IMR-90 (cell line): ENCODE measurements at places on chromosomes 3 and 15. TPM values are rescaled to one million over a fixed set of nuclear protein-coding genes. Genes with fewer than 3 reads are reported as not detected.

The LAMB2 gene
- total RNA-seq = 179 and 213 TPM in 2 replicates

GRCh38 chr3:143464850-143465249, 345.3 kb downstream of the CHST2 start:
- DNase-seq = peak; percentile 14

DNA sequence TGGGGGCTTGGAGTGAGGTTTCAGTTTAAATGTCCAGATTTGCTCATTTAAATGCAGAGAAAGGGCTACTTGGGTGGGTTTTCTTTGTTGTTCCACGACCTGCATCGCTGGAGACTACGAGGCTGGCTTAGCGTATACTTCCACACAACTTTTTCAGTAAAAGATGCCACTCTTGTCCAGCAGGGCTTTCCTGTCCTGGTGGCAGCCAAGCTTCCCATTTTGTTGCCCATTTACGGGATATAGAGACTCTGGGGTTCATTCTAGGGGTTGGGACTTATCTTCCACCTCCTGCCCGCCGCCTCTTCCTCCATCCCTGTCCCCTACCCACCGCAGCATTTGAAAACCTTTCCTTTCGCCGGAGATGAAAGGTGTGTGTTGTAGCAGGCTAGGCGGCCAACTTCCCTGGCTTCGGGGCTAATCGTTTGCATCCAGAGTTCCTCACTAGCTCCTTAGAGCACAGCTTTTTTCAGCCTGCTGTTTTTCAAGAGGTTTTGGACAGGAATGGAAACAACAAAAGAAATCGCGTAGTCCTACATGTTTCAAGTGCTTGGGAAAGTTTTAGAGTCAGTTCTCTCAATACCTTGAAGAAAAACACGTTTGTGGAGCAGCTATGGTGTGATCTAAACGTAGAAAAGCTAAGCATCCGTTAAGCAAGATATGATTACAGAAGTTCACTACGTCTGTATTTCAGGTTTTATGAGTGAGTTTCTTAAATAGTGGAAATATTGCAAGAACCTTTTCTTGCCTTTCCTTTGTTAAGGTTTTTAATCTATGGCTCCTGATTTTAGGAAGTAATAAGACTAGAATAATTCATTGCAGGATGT, 843 bp downstream of the CHRNA5 start:
- DNase-seq = peak; percentile 3

DNA sequence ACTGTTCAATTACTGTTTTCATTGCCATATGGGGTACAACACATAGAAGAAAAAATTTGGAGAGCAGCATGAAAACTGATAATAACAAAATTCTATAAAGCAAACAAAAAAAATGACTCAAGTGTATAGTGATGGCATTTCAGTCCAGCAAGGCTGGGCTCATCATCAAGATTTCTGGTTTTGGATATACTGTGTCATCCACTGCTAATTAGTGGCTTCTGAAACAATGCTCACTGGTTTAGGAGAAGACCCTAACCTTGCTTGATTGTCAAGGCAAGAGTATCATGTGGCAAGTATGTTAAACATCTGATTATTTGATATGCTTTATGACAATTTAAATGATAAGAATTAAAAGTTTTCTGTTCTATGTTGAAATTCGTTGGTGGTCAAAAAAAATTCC, 96.9 kb downstream of the RFX7 start:
- DNase-seq = peak; percentile 37

DNA sequence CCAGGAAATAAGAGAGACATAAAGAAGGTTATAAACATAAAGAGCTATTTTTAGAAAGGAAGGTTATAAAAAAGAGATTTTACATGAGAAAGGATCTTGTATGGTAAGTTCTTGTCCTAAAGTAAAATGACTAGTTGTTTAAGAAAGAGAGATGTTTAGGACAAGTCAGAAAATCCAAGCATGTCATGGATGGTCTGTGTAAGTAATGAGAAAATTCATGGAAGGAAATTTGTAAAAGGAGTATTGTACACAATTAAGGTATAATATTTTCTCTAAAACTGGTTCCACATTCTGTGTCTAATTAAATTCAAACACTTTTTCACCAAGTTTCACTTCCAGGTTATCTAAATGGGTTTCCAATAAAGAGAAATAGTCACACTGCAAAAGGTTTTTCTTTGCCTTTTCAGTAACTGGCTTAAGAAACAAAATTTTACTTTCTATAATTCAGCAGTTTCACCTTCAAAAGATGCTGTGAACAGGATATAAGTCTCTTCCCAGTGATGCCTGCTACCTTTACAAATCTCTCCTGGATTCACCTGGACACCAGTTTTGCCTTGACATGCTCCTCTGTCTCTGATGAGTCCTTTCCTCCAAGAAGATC, 455.7 kb downstream of the ZIC1 start:
- no peak for DNase-seq

DNA sequence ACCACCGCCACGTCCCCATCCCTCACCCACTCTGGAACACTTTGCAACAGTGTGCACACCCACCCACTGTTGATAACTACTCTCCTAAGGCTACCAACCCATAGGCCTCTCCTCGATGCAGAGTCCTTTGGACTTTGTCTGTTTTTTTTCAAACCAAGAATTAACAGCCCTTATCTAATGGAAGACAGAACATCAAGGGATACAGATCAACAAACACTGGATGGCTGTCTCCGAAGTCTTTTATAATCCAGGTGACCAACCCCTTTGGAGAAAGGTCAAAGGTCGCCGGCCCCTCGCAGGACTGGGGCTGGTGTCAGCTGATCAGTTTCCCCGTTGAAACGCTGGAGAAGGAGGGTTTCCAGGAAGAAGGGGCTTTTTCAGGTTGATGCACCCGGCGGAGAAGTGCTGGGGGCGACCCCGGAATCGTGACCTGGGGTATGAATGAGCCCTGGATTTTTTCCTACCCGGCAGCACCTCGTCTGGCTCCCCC, 532 bp downstream of the B4GALT4 start:
- no peak for DNase-seq

DNA sequence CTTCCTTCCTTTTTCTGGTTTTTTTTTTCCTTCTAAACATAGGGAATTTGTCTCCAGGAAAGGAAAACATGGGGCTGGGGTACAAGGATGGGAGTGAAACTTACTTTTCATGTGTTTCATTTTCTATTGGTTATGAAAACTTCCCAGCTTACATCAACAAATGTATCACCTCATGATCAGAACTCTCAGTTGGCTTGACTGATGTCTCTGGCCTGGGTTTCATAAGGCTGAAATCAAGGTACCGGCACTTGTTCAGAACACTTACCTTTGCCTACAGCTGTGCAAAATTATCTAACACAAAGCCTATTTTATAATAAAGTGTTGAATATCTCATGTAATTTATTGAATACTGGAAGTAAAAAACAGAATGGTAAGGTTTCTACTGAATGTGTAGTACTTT, 91.8 kb upstream of the STT3B start:
- DNase-seq = no peak

DNA sequence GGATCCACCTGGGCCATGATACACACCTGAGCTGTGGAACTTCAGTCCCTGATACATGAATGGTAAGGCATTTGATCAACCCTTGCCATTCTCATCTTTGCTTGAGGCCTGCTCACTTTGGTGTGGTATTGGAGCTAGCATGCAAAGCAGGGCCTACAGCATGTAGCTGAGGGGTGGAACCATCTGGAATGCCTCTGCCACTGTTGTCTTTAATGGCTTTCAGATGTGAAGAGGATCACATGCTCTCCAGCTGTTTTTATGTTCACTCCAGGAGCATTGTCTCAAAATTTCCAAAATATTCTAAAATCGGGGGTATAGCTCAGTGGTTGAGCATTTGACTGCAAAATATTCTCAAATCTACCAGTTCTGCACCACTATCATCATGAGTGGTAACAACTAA, 64.4 kb upstream of the PHLDB2 start:
- DNase-seq = no peak
